HL-60 (cell line): ENCODE measurements at places on chromosomes 6 and 20.

GRCh38 chr6:126064748-126065401 lies 78.5 kb downstream of the TRMT11 start:
- no peak for DNase-seq

GRCh38 chr6:155077331-155077730 lies 82.2 kb downstream of the TIAM2 start:
- DNase-seq = no peak

DNA sequence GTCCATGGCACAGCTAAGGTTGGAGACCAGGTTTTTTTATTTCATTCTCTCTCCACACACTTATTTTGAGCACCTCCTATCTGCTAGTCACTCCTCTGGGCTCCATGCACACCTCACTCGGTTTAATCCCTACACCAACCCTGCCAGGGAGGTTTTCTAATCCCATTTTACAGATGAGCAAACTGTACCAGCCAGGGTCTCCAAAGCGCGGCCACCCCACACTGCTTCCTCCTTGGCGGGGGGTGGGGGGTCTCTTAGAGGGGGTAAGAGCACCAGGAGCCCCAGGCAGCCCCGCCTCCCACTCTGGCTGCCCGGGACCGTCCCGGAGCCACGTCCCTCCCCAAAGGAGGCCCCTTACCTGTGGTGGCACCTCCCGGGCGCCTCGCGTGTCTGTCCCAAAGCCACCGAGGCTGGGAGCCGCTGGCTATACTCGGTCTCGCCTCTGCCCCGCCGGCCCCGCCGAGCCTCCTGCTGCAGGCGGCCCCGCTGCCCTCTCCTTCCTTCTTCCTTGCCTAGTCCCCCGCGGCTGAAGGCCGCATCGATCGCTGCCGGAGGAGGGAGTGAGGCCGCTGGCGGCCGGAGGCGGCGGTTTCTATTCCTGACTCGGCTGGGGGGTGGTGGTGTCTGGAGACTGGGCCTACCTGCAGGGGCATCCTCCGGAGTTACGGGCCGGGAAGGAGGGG lies at the start of gene KCNS1:
Gene KCNS1 (minus strand): TSS at position 565 of the 683 bp plus-strand sequence. CDS start 1,891 bp downstream, outside the sequence.
- no peak for DNase-seq

GRCh38 chr20:32535316-32535952 lies 49.7 kb downstream of the NOL4L start:
- no peak for DNase-seq

DNA sequence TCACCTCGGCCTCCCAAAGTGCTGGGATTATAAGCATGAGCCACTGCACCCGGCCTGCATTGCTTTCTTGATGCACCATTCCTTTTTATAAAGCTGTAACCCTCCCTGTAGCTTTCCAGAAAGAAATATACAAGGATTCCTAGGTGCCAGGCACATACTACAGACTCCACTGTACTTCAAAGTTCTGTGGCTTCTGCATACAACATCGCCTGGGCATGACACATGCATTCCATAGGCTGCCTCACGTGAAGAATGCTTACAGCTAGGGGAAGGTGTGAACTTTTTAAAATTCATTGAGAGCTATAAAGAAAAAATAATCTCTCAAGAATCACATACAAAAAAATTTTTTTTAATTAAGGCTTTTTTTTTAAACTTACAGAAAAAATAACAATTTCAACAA lies 50.2 kb downstream of the TRAM2 start:
- DNase-seq = no peak

DNA sequence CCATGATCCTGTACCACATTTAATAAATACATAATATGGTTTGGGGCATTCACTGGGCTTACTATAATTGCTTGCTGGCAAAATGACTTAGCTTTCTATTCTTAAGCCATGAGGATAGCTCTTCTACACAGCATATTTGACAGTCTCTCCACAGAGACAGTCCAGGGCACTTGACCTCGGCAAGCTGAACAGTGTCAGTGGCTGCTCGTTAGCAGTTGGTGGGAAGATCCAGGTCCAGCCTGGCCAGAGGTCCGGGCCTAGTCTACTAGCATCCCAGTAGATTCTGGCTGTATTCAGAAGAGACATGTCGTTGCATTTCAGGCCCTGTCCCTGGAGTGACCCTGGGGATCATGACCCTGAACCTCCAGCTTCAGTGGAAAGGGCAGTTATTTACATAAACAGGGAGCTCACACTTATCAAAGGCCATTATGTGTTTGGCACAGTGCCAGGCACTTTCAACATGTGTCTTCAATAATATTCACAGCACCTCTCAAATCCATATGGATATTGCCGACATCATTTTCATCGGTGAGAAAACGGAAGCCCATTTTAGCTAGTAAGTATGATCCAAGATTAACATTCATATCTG lies 139.0 kb downstream of the IMPG1 start:
- DNase-seq = no peak

- no peak for DNase-seq
These were observed 77.2 kb downstream of the UTRN start for GRCh38 chr6:144362042-144363018.

DNA sequence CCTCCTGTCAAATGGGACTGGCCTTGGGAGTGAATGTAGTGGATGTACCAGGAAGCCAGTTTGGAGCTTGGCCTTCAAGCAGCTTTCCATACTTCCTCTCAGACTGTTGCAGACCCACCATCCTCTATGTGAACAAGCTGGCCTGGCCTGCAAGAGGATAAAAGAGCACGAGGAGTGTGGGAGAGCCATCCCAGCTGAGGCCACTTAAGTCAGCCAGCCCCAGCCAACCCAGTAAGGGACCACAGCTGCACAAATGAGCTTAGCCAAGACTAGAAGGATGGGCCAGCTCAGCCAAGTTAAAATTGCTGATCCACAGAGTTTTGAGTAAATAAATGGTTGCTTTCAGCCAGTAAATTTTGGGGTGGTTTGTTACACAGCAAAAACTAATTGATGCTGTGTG lies 156.9 kb upstream of the SOX4 start:
- no peak for DNase-seq

DNA sequence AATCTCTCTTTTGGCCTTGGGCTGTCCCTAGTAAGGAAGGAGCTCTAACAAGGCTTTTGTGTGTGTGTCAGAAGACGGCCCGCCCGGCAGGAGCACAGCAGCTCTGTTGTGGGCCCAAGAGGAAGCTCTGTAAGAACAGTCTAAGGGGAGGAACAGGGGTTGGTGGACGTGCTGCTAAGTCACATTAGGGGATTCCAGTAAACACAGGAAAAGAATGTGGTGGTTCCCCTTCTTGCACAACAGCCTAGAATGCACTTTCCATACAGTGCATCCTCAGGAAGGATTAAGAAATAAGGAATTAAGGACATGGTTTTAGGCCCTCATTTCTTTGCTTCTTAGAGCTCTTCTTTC lies 114.5 kb downstream of the RNF144B start:
- DNase-seq = peak; percentile 10

DNA sequence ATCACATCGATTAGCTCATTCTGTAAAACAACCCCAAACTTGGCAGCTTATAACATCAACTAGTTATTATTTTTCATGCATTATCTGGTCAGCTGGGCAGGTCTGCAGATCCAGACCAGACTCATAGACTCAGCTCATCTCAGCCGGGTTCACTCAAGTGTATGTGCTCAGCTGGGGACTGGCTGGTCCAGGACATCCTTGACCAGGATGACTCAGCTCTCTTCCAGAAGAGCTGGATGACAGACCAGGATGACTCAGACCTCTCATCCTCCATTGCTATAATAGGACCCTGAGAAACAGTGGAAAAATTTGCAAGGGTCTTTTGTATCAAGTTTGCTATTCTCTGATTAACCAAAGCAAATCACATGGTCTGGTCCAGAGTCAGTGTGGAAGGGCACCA lies 312.5 kb upstream of the PLCB4 start:
- DNase-seq = no peak

DNA sequence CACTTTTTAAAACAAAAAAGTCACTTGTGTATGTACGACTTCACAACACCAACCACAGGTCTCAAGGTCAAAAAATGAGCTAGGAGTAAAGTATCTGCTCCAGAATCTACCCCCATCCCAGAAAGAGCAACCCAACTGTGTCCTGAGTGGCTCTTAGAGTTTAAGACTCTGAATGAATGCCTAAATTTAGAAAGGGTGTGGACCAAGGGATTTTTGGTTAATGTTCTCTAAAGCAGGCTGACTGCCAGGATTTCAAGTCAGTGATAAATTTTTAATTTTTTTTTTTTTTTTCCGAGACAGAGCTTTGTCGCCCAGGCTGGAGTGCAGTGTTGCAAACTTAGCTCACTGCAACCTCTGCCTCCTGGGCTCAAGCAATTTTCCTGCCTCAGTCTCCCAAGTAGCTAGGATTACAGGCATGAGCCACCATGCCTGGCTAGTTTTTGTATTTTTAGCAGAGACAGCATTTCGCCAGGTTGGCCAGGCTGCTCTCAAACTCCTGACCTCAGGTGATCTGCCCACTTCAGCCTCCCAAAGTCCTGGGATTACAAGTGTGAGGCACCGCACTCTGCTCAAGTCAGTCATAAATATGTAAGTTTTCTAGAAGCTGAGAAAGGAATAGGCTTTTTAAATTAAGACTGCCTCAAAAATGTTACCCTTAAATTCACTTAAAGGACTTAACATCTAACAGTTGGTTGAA lies 20.2 kb downstream of the STAU1 start:
- DNase-seq = no peak

DNA sequence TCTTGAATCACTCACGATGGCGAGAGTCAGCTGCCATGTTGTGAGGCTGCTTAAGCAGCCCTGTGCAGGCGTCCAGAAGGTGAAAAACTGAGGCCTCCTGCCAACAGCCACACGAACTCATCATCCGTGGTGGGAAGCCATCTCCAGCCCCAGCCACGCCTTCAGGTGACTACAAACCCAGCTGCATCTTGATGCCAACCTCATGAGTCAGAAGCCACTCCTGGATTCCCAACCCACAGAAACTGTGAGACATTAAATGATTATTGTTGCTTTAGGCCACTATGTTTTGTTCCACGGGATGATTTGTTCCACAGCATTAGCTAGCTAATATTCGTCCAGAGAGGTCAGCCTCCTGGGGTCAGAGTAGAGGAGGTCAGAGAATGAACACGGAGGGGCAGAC lies 80.5 kb downstream of the SNX5 start:
- DNase-seq = no peak
